ENCODE measurements at places on chromosomes 7 and 10.

- DNase-seq: no peak
Observed at GRCh38 chr7:134907639-134908038, 78.7 kb upstream of the AGBL3 start.

GRCh38 chr10:14585287-14586193 is 189.2 kb downstream of the FAM107B start:
- DNase-seq: no peak

DNA sequence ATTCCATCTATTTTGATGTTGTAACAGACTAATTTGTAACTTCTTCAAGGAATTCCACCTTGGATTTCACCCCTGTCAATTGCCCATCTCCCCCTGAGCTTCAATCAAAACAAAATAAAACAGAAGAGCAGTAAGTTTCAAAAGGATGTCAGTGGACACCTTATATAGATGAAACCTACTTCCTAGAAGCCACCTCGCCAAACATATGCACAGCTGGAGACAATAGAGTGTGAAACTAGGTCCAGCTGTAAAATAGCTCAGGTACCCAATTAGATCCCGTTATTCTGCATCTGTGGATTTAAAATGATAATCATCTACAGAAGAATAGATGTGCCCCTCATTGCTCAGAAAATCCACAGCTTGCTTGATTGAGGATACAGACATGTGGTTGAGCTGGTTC is 598.6 kb downstream of the SH2D4B start:
- DNase-seq: no peak

- no peak for DNase-seq
Observed at GRCh38 chr10:130930821-130931220, 380.7 kb downstream of the TCERG1L start.

GRCh38 chr10:29733323-29733722 is 98.6 kb upstream of the SVIL start:
- no peak for DNase-seq

DNA sequence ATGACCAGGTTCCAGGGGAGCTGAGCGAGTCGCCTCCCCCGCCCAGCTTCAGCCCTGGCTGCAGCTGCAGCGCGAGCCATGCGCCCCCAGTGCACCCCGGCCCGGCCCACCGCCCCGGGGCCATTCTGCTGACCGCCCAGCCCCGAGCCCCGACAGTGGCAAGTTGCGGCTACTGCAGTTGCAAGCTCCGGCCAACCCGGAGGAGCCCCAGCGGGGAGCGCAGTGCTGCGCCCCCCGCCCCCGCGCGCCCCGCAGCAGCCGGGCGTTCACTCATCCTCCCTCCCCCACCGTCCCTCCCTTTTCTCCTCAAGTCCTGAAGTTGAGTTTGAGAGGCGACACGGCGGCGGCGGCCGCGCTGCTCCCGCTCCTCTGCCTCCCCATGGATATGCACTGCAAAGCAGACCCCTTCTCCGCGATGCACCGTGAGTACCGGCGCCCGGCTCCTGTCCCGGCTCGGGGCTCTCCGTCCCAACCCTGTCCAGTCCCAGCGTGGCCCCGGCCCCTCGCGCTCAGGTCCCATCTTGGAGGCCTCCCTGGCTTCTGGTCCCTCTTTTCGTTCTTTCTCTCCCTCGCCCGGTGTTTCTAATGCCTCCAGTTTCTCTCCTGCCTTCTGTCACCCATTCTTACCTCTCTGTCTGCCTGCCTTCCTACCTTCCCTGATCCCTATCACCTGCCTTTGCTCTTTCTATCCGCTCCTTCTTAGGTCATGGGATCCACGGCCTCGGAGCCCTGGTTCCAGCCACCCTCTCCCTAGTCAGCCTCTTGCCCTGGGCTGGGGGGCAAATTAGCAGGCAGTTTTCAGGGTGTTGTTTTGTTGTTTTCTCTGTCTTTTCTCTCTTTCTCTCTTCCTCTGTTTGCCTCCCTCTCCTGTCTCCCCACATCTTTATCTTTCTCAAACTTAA is 751 bp downstream of the PAX2 start:
- DNase-seq: no peak

- no peak for DNase-seq
Observed at GRCh38 chr7:49787980-49788379, 14.5 kb downstream of the VWC2 start.

DNA sequence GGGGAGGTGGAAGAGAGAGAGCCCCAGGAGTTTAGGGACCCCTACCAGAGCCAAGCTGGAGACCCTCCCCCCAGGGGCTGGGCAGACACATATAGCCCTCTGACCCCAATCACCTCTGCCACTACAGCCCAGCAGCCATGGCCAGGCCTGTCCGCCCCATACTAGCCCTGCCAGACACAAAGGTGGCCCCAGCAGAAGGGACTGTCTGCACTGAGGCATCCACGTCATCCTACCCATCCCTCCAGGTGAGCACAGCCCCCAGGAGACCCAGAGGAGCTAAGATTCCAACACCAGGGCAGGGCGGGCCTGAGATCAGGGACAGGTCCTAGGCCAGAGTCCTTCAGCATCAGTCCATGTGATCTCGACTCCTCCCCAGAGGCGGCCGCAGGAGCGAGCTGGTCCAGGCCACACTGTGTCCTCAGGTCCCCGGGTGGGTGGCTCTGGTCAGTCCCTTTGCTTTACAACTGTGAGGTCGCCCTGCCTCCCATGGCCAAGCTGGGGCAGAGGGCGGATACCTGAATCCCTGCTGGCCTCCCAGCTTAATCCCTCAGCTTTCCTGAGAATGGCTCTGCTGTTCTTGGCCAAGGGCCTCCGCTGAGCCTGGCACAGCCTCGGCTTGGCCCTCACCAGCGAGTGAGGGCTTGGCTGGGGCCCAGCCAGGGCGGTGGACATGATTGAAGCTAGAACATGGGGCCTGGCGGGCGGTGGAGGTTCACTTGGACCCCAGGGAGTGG is 14.3 kb upstream of the ELN start:
- DNase-seq: no peak

GRCh38 chr7:104352736-104353135 is 24.3 kb downstream of the LHFPL3 start:
- no peak for DNase-seq

- peak; percentile 12 for DNase-seq
Observed at GRCh38 chr7:106944035-106944665, 79.1 kb downstream of the PIK3CG start.

DNA sequence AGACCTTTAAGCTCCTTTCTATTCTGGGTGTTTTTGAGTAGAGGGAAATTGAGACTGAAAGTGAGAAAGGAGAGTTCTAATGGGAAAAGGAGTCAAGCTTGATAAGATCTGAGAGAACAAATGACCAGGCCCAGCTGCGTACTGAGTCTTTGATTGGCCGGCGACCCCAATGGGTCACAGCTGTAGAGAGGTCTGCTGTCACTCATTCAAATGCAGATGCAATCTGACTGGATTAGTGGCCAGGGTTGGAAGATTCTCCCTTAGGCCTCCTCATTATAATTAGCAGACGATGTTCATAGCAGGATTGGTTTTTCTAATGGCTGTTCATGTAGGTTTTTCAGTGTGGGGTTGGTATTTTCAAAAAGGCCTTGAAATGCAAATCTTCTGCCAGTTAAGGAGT is 127.2 kb upstream of the SLC25A13 start:
- no peak for DNase-seq
